ENCODE measurements at places on chromosomes 6 and 20. TPM values are rescaled to one million over a fixed set of nuclear protein-coding genes. Genes with fewer than 3 reads are reported as not detected.

GRCh38 chr6:12533586-12533985, 183.0 kb upstream of the PHACTR1 start:
- no peak for DNase-seq

DNA sequence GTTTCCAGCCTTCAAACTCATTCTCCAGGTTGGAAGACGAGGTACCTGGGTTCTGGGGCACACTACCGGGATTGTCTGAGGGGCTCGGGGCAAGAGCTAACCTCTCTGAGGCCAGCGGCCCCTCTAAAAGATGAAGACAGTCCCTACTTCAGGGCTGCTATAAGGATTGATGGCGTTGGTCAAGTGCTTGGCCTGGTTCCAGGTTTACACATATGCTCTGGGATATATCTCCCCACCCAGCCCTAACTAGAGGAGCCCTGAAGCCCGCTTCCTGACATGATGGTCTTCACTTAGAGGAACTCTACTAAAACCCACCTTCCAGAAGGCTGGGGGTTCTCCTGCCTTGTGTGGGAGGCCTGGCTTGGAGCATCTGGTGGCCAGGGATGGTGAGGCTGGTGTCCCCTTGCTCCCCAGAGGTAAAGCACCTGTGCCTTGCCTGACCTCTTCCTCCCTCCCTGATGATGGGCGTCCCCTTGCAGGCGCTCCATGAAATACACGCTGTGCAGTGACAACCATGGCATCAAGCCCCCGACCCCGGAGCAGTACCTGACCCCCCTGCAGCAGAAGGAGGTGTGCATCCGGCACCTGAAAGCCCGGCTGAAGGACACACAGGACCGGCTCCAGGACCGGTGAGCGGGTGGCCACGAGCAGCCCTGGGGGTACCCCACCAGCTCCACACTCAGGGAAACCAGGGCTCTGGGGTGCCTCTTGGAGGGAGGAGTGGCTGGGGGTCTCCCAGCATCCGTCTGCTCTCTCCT, 28.7 kb downstream of the SDCBP2 start:
- no peak for DNase-seq

DNA sequence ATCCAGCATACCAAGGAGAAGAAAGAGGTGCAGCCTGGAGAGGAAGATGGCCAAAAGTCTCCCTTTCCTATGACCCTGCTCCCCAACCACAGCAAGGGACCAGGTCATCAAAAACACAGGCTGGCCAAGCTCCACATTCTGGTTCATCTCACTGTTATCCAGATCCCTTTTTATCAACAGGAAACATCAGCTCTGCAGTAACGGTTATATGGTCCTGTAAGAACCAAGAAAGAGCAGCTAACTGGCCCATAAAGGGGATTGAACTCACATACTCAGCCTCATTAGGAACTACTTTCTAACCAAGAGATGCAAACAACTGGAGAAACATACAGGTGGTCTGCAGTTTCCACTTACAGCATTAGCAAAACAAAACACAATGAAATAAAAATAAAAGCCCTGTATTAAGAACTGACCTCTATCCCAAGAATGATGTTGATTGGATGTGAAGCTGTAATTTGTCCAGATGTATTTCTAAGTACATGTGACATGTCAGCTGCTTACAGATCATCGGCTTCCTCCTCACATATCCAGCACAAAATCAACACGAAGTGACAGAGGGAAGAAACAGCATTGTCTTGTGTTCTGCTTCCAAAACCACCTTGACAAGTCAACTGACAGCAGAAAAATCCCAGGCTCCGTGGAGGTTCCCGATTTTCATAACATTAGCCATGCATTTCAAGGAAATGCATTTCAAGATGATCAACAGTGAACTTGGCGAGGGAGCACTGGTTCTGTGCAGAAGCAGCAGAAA, 557.2 kb upstream of the AGPAT4 start:
- DNase-seq, result no peak

DNA sequence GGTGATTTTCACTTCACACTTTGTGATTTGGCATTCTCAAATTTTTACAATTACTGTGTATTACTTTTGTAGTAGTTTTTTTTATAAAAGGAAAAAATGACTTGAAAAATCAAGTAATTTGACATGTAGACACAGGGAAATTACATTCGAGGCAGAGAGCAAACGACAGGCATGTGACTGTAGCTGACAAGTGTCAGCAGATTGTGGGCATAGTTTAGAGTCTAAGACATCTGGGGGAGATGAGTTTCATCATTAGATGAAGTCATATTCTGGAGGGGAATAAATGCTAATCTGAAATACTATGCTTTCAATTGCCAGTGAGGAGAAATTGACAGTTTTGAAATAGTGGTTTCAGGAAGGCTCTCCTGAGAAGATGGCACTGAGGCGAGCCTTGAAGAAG, 126.0 kb downstream of the MTHFD1L start:
- no peak for DNase-seq

DNA sequence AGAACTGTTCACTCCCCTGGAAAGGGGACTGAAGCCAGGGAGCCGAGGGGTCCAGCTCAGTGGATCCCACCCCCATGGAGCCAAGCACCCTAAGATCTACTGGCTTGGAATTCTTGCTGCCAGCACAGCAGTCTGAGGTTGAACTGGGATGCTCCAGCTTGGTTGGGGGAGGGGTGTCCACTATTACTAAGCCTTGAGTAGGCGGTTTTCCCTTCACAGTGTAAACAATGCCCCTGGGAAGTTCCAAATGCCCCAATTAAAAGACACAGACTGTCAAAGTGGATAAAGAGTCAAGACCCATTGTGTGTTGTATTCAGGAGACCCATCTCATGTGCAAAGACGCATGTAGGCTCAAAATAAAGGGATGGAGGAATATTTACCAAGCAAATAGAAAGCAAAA, 150.2 kb downstream of the LPA start:
- no peak for DNase-seq

DNA sequence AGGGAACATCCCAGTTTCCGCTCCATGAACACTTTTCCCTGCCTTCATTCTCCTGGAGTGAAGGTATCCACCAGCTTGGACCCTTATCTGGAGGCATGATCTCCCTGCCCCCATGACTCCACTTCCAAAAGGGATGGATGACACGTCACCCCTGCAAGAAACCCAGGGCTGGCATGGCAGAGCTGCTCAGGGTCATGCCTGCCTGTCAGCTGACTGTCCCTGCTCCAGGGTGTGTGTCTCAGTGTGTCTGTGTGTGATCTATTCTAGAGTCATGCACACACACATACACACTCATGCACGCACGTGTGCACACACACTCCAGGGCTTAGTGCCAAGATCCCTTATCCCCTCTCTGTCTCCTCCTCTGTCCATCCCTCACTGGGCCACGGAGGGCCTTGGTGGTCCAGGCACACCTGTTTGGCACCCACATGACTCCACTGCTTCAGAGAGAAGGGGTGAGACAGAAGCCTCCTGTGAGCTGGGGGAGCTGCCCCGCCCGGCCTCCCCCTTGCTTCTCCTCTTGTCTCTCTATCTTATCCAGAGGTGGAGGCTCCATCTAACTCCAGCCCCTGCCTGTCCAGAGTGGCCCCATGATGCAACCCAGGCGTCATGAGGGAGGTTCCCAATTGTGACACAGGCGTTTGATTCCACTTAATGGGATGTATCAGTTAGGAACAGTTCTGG, 290.9 kb downstream of the CDC5L start:
- no peak for DNase-seq

The MCHR2 gene
- not detected for polyA plus RNA-seq

The RHAG gene
- 1.5 TPM for polyA plus RNA-seq
